ENCODE measurements at places on chromosomes 2 and 18.
A peak's percentile ranks its signal among the peaks of the same experiment; 100 is the strongest.

DNA sequence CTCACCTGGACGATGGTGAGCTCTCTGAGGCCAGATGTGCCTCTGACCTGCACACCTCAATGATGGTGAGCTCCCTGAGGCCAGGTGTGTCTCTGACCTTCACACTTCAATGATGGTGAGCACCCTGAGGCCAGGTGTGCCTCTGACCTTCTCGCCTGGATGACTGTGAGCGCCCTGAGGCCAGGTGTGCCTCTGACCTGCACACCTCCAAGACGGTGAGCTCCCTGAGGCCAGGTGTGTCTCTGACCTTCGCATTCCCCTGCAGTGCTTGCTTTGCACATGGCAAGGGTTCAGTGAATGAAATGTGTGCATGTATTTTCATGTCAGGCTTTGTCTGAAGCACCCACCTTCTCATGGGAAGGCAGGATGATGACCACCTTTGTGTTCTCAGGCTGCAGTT, 95.5 kb downstream of the PTGR3 start:
- no peak for DNase-seq
- no peak overlapping the region for H3K27ac ChIP-seq
- no peaks in the 10 kb centered on the region for H3K27me3 ChIP-seq
- no peaks in the 10 kb centered on the region for H3K4me1 ChIP-seq
- no peak overlapping the region for H3K4me3 ChIP-seq

DNA sequence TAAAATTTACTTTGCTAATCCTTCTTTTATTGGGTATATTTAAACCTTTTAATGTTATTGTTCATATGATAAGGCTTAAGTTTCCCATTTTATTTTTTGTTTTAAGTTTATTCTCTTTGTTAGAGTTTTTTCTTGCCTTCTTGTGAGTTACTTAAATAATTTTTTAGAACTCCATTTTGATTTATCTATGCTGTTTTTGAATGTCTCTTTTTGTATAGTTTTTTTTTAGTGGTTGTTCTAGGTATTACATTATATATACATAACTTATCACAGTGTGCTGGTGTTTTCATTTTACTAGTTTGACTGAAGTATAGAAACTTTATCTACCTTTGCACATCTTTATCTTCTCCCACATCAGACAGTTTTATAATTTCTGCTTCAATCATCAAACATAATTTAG, 49.4 kb upstream of the TGFA start:
- peaks cover 7% of the 10 kb centered on the region for H3K4me1 ChIP-seq
- H3K4me3 ChIP-seq: no peak overlapping the region
- DNase-seq: no peak
- no peak overlapping the region for H3K27ac ChIP-seq

DNA sequence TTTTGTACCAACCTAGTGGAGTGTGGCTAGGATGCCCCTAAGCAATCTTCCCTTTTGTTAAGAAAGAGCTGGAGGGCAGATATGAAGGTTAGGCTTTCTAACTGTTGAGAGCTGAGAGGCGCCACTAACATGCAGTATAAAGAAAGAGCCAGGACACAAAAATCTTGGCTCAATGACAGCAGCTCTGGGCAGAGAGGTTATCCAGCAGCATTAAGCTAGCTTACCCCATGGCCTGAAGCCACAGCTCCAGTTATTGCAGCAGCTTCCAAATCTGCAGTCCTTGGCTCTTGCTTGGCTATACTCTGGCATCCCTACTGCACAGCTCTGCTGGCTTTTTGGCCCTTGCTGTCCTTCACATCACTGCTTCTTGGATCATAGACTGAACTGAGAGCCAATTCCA, 213.4 kb downstream of the GPD2 start:
- H3K4me3 ChIP-seq: no peak overlapping the region
- H3K4me1 ChIP-seq: no peaks in the 10 kb centered on the region
- DNase-seq: no peak
- H3K27ac ChIP-seq: no peak overlapping the region
- H3K27me3 ChIP-seq: no peaks in the 10 kb centered on the region

DNA sequence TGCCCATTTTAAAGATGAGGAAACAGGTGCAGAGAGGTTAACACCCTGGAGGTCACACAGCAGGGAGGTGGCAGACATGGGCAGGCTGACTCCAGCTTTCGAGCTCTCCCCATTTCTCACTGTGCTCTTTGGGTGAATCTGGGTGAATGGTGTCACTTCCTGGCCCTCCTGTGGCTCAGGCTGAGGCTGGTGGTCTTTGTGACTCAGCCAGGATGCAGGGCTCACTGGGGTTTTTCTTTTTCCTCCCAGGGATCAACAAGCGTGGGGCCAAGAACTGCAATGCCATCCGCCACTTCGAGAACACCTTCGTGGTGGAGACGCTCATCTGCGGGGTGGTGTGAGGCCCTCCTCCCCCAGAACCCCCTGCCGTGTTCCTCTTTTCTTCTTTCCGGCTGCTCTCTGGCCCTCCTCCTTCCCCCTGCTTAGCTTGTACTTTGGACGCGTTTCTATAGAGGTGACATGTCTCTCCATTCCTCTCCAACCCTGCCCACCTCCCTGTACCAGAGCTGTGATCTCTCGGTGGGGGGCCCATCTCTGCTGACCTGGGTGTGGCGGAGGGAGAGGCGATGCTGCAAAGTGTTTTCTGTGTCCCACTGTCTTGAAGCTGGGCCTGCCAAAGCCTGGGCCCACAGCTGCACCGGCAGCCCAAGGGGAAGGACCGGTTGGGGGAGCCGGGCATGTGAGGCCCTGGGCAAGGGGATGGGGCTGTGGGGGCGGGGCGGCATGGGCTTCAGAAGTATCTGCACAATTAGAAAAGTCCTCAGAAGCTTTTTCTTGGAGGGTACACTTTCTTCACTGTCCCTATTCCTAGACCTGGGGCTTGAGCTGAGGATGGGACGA, 13.2 kb downstream of the ITM2C start:
- no peak overlapping the region for H3K4me3 ChIP-seq
- H3K4me1 ChIP-seq: peaks cover 3% of the 10 kb centered on the region
- H3K36me3 ChIP-seq: peaks cover 10% of the 10 kb centered on the region
- H3K27me3 ChIP-seq: no peaks in the 10 kb centered on the region
- H3K27ac ChIP-seq: no peak overlapping the region

- no peak for DNase-seq
- no peak overlapping the region for H3K27ac ChIP-seq
- peaks cover 6% of the 10 kb centered on the region for H3K4me1 ChIP-seq
- peaks cover under 1% of the 10 kb centered on the region for H3K36me3 ChIP-seq
Observed at GRCh38 chr2:53646788-53647187, 120.8 kb upstream of the CHAC2 start.

GRCh38 chr2:95314598-95314963, 17.4 kb downstream of the KCNIP3 start:
- peaks cover 19% of the 10 kb centered on the region for H3K4me1 ChIP-seq
- DNase-seq: no peak
- H3K36me3 ChIP-seq: no peaks in the 10 kb centered on the region
- H3K27me3 ChIP-seq: no peaks in the 10 kb centered on the region
- no peak overlapping the region for H3K27ac ChIP-seq

DNA sequence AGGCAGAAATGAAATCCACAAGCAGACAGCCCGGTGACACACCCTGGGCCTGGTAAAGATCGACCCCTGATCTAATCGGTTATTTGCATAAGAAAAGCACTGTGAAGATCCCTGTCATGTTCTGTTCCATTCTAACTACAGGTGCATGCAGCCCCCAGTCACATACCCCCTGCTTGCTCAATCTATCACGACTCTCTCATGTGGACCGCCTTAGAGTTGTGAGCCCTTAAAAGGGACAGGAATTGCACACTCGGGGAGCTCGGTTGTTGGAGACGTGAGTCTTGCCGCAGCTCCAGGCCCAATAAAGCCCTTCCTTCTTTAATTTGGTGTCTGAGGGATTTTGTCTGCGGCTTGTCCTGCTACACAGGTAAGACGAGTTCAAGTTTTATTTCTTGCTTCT, 13.4 kb upstream of the IL1B start:
- H3K4me1 ChIP-seq: no peaks in the 10 kb centered on the region
- no peak overlapping the region for H3K27ac ChIP-seq
- DNase-seq: no peak
- H3K36me3 ChIP-seq: peaks cover 5% of the 10 kb centered on the region

GRCh38 chr2:10873790-10874437, 37.8 kb upstream of the KCNF1 start:
- H3K4me1 ChIP-seq: peaks cover 9% of the 10 kb centered on the region
- H3K36me3 ChIP-seq: no peaks in the 10 kb centered on the region
- H3K27me3 ChIP-seq: no peaks in the 10 kb centered on the region
- H3K27ac ChIP-seq: no peak overlapping the region

DNA sequence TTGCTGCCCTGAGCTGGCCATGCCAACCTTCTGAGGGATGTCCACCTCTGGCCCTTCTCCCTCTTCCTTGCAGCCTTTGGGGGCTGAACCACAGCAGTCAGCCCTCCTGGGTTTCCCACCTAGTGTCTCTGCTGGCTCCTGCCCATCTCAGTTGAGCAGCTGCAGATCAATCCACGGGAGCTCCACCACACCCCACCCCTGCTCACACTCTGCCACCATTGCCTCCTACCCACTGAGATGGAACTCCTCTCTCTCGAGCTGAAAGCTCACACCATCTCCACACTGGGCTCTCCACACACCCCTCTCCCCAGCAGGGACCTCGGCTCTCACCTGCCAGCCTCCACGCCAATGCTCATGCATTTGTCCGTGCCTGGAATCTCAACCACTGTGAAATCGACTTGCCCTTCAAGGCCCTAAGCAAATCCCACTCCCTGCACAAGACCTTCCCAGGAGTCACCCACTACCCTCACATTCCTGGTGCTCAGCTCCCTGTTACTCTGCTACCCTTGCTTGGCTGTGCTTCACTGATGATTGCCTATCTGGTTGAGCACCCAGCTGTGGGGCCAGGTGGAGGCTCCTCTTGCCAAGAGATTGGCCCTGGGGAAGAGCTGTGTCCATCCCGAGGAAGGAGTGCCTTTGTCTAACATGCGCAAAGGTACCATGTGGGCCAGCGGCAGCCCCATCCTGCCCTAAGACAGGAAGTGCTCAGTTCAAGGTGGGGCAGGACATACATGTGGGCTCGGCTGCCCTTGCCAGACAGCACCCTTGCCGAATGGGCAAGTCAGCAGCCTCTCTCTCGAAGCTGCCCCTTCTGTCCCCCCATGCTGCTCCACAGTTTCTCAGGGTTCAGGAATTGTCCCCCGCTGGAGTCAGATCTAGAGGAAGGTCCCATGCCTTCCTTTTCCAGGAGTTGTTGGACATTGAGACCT, 208.7 kb downstream of the CYP26B1 start:
- H3K4me3 ChIP-seq: no peak overlapping the region
- H3K36me3 ChIP-seq: no peaks in the 10 kb centered on the region
- H3K27me3 ChIP-seq: no peaks in the 10 kb centered on the region
- H3K27ac ChIP-seq: no peak overlapping the region
- peak; percentile 0 for DNase-seq

DNA sequence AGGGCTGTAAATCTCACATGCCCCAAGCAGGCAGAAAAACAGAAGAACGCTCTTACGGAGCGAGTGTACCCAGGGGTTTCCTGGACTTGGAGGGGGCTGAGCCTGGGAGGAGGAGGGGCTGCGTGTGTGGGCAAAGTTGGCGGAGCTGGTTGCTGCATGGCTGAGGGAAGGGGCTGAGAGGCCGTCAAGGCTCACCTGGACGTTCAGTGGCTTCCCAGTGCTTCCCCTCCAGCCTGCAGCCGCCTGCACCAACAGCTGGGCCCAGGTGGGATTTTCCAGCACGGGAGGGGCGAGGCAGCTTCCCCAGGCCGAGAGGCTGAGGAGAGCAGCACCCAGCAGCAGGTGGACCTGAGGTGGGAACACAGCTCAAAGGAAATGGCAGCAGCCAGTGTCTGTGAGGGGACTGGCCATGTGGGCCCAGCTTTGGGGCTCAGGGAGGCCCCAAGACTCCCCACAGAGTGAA, 70.6 kb upstream of the CTDP1 start:
- no peak for DNase-seq
- H3K27ac ChIP-seq: no peak overlapping the region
- H3K27me3 ChIP-seq: no peaks in the 10 kb centered on the region
- H3K36me3 ChIP-seq: no peaks in the 10 kb centered on the region
- H3K4me1 ChIP-seq: no peaks in the 10 kb centered on the region

DNA sequence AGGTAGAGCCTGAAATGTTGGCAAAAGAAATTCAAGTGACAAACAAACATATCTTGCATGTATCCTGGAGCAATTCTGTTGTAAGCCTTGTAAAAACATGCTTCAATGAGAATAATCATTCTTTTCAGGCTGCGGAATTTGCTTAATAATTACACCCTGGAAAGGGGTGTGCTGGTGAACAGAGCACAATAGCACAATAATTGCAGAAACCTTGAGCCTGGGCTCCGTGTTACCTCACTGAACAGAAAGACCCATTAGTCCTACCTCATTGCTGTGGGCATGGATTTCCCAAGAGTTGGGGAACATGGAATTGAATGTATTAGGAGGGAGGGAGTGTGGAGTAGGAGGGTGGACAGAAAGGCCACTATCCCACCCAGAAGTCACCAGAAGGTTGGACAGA, 168.0 kb upstream of the ALKAL2 start:
- no peak overlapping the region for H3K4me3 ChIP-seq
- DNase-seq: no peak
- H3K36me3 ChIP-seq: no peaks in the 10 kb centered on the region
- no peaks in the 10 kb centered on the region for H3K27me3 ChIP-seq
- H3K4me1 ChIP-seq: peaks cover 40% of the 10 kb centered on the region
- H3K27ac ChIP-seq: no peak overlapping the region

DNA sequence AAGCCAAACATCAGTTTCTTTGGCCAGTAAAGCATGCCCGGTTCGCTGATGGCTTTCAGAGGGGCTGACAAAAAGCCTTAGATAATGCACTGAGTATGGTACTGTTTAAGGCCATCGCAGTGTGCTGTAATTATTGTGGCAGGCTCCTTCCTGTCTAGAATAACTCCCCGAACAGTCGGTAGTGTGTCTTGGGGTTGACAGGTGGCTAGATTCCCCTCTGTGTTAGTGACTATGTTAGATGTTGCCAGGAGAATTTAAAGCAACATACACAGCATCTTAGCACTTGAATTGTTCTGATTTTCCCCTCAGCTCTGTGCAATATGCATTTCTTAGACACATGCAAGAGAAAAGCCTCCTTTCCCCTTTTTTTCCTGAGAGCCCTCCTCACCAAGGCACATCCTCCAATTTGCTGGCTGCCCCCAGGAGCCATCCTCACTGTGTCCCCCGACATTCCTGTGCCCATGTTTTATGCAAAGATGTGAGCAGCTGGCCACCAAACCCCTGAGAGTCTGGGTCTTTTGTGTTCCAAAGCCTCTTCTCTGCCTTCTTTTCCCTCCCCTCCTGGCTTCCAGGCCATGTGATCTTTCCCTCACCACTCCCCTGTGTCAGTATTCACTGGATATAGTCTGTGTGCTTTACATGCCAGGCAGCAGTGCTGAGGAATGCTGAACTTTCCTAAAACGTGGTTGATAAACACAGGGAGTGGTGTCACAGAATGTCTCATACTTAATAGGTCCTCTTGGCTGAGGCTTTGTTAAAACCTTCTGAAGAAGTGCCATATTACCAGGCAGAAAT, 331.5 kb downstream of the HRH4 start:
- no peak overlapping the region for H3K4me3 ChIP-seq
- no peak for DNase-seq
- peak overlapping the region; percentile 48 for H3K27ac ChIP-seq
- peaks cover 11% of the 10 kb centered on the region for H3K4me1 ChIP-seq
- no peaks in the 10 kb centered on the region for H3K27me3 ChIP-seq

GRCh38 chr2:218547978-218548377, 20.2 kb downstream of the USP37 start:
- no peak for DNase-seq
- H3K4me1 ChIP-seq: no peaks in the 10 kb centered on the region
- H3K4me3 ChIP-seq: no peak overlapping the region
- H3K27me3 ChIP-seq: no peaks in the 10 kb centered on the region

GRCh38 chr2:111708476-111709180, 175.4 kb downstream of the ANAPC1 start:
- H3K36me3 ChIP-seq: no peaks in the 10 kb centered on the region
- no peak overlapping the region for H3K4me3 ChIP-seq
- peaks cover 20% of the 10 kb centered on the region for H3K4me1 ChIP-seq
- no peak overlapping the region for H3K27ac ChIP-seq
- no peak for DNase-seq
